Right renal cortex interstitium (tissue), 3 donors: ENCODE measurements at places on chromosomes 5 and 9. TPM values are rescaled to one million over a fixed set of nuclear protein-coding genes. Genes with fewer than 3 reads are reported as not detected.
A peak's percentile ranks its signal among the peaks of the same experiment; 100 is the strongest.

GRCh38 chr9:95505072-95505716 is 11.6 kb downstream of the PTCH1 start:
- DNase-seq = no peak

TTC16 gene
- 0.14 TPM for polyA plus RNA-seq

GRCh38 chr5:177603631-177604030 is 3.7 kb downstream of the B4GALT7 start:
- DNase-seq = no peak

GRCh38 chr5:179981636-179982035 is 73.9 kb upstream of the TBC1D9B start:
- DNase-seq = no peak

PCDHB3 gene
- polyA plus RNA-seq = 3.4 TPM

- no peak for DNase-seq
Measured at GRCh38 chr5:1665231-1665630, 134.4 kb downstream of the MRPL36 start.

NUTM2F gene
- not detected for polyA plus RNA-seq

DNA sequence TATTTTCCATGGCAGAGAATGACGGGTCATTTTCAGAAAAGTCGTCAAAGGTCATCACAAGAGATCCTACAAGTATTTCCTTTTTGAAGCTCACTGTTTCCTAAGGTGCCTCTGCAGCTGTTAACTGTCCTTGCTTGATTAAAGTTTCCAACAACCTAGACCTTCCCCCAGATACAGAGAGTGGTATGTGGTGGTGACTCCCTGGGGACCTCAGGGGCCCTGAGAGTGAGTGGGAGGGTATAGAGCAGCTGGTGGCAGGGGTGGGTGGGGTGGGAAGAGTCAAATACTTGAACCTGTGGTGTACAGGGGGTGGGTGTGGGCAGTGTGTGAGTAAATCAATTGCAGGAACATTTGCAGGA is 1.6 kb upstream of the CD72 start:
- no peak for DNase-seq

GRCh38 chr5:644971-645370 is 32.8 kb downstream of the CEP72 start:
- DNase-seq = no peak

PCA3 gene
- 0.26 TPM for polyA plus RNA-seq

GRCh38 chr5:915946-916345 is 23.3 kb downstream of the TRIP13 start:
- DNase-seq = no peak

POLR1E gene
- polyA plus RNA-seq = 27.4 TPM

DNA sequence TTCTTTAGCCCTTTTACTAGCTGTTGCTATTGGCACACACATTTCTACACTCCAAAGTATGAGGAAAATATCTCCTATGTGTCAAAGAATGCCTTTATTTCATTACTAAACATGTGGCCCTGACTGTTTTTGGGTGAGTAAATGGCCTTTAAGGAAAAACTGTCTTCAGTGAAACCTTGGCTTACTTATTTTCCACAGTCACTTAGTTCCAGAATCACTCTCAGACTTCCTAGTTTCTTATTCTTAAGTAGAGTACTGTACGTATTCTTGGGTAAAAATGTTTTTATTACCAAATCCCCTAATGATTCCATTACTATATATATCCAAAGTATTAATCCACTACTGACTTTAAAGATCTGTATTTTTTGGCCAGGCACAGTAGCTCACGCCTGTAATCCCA is 27.5 kb downstream of the ERP44 start:
- DNase-seq = no peak

MAMDC4 gene
- 4.3 TPM for polyA plus RNA-seq

DNA sequence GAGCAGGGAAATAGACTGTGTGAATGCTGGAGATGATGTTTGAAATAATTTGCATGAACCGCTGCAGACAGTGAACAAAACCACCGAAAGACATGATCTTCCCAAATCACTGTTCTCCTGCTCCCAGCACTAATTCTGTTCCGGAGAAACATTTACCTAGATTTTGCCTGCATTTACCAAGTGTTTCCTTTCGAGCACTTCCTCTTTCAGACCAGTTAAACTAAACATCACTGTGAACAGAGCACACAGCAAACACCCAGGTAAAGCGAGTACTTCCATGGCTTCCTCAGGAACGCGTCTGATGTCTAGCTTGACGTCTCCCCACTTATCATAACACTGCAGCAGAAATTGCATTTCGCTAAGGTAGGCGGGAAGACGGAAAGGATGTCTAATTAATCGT is 45.1 kb upstream of the PTCH1 start:
- no peak for DNase-seq

DNA sequence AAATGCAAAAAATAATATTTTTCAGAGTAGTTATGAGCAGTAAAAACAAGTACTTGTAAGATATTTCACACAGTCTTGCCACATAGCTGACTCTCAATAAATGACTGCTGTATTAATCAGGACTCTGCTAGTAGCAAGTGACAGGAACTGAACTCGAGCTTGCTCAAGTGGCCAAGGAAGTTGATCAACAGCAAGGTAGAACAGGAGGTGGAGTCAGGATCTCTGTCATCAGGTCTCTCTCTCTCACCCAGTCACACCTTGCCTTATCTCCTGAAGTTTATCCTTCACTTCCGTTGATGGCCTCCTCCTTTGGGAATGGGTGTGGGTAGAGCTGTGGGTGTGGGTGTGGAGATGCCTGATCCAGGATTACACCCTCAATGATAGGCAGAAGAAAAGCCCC is 107.0 kb downstream of the GPBP1 start:
- DNase-seq = no peak

DDX4 gene
- polyA plus RNA-seq = not detected

DNA sequence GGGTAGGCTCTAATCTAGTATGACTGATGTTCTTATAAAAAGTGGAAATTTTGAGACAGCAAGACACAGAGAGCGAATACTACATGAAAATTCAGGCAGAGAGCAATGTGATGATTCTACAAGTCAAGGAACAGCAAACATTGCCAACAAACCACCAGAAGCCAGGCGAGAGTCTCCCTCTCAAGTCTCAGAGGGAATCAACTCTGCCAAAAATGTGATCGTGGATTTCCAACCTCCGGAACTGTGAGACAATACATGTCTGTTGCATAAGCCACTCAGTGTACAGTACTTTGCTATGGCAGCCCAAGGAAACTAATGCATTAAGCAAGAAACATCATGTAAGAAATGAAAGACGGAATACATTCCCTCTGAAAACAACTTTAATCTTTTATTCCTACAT is 52.1 kb upstream of the CCNG1 start:
- DNase-seq = no peak

- DNase-seq = no peak
Measured at GRCh38 chr5:134148316-134148715, 28.4 kb downstream of the SKP1 start.

GRCh38 chr5:53946405-53947100 is 363.8 kb downstream of the ARL15 start:
- no peak for DNase-seq

- DNase-seq = no peak
Measured at GRCh38 chr9:95620314-95620713, 103.5 kb upstream of the PTCH1 start.

TRIM14 gene
- 5.8 TPM for polyA plus RNA-seq

TNPO1 gene
- polyA plus RNA-seq = 107 TPM

GRCh38 chr9:97632248-97632984 is 752 bp downstream of the TSTD2 start:
- DNase-seq = peak; percentile 67

LTC4S gene
- 2.0 TPM for polyA plus RNA-seq
